ENCODE measurements at places on chromosomes 1 and 21.

GRCh38 chr1:214319938-214320337 lies 39.0 kb downstream of the SMYD2 start:
- DNase-seq, result no peak

- no peak for DNase-seq
These were observed 207.2 kb downstream of the ATG4C start for GRCh38 chr1:62991152-62991551.

DNA sequence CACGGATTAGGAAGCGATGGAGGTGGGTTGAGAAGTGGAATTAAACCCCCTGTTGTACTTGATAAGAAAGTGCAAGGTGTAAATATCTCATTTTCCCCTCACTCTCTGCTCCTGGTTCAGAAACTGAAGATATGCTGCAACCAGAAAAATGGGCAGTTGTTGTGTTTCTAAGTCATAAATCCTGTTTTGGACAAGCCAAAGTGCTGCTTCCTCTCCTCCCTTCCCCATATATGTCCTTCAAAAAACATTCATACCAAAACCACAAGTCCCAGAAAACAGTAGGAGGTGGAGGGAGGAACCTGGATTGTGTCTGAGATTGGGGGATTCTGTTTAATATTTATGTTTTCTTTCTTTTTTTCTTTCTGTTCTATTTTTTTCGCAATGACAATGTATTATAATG lies 13.6 kb upstream of the ZNF362 start:
- no peak for DNase-seq

- DNase-seq, result no peak
These were observed 14.9 kb downstream of the TTC34 start for GRCh38 chr1:2786329-2787162.

DNA sequence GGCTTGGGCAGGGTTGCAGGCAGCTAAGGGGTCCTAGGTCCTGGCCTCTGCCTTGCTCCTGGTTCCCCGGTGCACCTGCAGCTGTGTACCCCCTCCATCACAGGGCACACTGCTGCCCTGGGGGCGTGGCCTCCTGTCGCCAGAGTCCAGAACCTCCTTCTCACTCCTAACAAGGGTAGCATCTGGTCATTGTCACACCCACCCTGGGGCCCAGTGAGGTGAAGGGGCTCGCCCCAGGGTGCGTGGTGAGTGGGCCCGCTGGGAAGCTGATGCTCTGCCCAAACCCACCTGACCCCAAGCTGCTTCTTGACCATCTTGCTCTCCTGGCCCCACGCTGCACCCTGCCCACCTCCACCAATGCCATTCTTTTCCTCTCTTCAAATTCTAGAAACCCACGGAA lies 44.5 kb downstream of the AJAP1 start:
- DNase-seq, result no peak

DNA sequence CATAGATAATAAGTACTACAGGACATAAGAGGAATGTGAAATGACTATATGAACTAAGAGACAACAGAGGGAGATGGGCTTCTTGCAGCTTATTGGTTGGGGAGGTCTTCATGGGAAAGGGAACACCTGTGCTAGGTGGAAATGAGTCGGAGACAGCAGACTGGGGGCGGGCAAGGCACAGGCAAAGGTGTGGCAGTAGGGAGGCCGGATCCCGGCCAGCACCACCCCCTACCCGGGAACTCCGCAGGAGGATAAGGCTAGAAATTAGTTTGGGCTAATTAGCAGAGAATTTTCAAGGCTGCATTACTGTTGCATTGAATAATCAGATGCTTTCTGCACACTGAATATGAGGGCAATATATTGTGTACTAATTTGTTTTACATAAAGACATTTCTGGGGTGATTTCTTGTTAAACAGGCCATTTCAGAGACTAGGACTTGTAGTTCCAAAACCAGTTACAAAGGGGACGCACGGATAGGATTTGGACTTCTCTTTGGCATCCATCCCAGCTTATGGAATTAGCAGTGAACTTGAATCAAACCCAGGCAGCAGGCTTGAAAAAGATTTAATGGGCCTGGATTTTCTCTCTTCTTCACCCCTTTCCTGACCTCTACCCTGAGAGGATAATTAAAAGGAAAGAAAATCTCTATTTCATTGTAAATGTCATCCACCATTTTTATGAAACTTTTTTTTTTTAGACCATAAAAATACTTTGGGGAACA lies 2.2 kb upstream of the HUNK start:
- DNase-seq, result no peak

DNA sequence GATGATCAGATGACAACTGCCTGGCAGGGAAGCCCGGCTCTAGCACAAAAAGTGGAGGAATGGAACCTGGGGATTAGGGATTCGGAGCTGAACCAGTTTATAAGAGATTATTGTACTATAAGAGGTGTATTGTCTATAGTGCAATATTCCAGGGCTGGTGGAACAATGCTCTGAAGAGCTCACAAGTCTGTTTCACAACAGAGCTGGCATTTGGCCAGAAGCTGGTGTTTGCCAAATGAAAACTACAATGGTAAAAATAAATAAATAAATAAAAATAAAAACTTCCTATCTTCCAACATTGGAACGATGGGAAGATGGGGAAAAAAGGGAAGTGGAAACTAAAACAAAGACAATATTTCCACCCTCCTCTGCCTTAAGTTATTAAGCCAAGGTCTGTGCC lies 73.5 kb downstream of the CHODL start:
- no peak for DNase-seq

Measured in NCI-H1436 treated with DMSO at 0.1 percent for 48 hours (cell line).